ENCODE measurements at places on chromosomes 3 and 15.

- no peak for DNase-seq
These were observed 25.9 kb upstream of the GP9 start for GRCh38 chr3:129034642-129035041.

- no peak for DNase-seq
These were observed 6.9 kb upstream of the IL16 start for GRCh38 chr15:81189583-81190283.

DNA sequence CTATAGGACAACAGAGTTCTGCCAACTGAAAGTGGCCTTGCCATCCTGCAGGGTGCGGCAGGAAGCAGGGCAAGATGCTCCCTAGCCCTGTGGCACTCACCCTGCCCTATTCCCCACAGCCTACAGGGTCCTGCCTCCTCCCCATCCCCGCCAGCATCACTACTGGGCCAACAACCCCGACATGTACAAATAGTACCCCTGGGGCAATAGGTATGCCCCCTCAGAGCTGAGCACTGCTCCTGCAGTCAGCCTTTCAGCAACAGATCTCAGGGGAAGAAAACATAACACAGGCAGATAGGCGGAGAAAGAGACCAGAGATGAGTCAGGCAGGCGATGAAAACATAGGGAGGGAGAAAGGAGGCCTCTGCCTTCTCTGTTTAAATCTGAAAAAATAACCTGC, 74.7 kb downstream of the XXYLT1 start:
- DNase-seq = no peak

GRCh38 chr3:105505170-105505569, 138.5 kb downstream of the ALCAM start:
- DNase-seq = no peak

DNA sequence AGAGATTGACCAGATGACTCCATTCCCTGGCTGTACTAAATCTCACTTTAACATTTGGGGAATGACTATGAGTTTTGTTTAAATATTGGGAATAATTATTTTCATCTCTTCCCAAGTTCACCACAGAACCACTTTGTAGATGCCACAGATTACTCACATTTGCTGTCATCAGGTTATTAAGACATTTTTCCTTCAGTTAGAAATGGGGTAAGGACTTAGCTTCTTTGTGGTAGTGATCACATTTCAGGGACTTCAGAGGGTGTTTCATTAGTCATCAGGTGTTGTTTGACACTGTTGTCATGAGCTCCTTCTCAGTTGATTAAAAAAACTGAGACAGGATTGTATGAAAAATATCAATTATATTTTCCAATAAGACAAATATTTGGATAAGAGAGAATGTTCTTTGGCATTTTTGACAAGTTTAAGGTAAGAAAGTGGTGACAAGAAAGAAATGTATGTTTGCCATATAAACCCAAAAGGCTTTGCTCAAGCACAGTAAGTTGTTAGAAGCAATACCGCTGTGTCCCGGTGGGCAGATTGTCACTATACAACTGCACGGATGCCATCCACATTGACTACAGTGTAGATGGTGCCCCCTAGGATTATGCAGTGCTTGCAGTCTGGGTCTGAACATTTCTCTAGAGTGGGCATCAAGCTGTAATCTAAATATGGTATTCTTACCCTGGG, 22.3 kb downstream of the FBXL2 start:
- DNase-seq = no peak

DNA sequence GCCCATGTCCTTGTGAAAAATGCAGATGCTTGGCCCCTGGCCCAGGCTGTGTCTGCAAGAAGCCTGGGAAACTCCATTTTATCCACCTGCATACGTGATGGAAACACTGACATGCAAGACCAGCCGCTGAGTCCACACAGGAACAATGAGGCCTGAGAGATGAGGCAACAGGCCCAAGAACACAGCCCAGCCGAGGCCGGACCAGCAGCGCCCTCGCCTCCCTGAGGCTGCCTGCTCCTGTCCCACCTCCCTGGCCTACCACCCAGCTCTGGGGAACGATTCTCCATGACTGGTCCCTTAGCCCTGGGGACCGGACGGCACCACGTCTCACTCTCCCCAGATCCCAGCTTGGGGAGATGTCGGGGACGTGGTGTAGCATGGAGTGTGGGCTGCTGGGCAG, 47.5 kb downstream of the HMCES start:
- no peak for DNase-seq

All from central memory CD4-positive, alpha-beta T cell (primary cell).